ENCODE measurements at places on chromosomes 2 and 18.

- no peak for DNase-seq
Measured at GRCh38 chr2:68052717-68053422, 9.9 kb downstream of the C1D start.

GRCh38 chr2:41949091-41949882, 98.5 kb upstream of the PKDCC start:
- no peak for DNase-seq

- DNase-seq, result no peak
Measured at GRCh38 chr2:111057721-111058120, 63.0 kb upstream of the BCL2L11 start.

GRCh38 chr2:135494503-135494902, 36.5 kb downstream of the ZRANB3 start:
- no peak for DNase-seq

DNA sequence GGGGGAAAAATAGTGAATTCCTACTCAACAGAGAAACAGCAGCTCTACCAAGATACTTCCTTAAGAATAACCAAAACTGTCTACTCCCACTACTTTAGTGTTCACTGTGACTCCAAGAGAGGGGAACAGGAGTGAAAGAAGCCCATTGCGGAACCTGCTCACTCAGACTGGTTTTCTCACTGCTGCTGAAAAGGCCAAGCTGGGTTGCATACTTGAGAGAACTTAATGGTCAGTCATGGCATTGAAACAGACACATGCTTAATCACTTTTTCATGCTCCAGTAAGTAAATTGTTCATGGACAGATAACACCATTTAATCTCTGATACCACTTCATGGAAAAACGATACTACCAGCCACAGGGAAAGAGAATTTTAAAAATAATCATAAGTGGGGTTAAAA, 35.7 kb upstream of the SLC8A1 start:
- DNase-seq, result no peak

- DNase-seq, result no peak
Measured at GRCh38 chr2:189022053-189022481, 47.9 kb downstream of the COL3A1 start.

DNA sequence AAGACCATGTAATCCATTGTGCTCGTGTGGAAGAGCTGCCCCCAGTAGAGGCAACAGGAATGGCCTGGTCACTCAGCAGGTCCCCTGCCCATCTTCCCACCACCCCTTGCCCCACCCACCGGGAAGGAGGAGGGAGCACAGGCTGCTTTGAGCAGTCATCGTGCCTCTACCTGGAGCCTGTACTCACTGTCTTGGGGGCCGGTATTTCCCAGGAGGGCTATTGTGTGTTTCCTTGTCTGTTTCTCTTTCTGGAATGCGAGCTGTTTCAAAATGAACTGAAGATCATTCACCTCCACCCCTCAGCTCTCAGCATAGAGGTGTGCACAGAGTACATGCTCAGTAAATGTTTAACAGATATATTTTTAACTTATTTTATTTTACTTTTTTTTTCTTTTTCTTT, 7.7 kb upstream of the AMMECR1L start:
- no peak for DNase-seq

- no peak for DNase-seq
Measured at GRCh38 chr2:207512356-207512755, 17.4 kb upstream of the CREB1 start.

- DNase-seq, result no peak
Measured at GRCh38 chr2:225993430-225993829, 593.9 kb downstream of the NYAP2 start.

- DNase-seq, result no peak
Measured at GRCh38 chr2:50777954-50778353, 254.0 kb downstream of the NRXN1 start.

- DNase-seq, result no peak
Measured at GRCh38 chr2:67880291-67880761, 182.5 kb downstream of the C1D start.

DNA sequence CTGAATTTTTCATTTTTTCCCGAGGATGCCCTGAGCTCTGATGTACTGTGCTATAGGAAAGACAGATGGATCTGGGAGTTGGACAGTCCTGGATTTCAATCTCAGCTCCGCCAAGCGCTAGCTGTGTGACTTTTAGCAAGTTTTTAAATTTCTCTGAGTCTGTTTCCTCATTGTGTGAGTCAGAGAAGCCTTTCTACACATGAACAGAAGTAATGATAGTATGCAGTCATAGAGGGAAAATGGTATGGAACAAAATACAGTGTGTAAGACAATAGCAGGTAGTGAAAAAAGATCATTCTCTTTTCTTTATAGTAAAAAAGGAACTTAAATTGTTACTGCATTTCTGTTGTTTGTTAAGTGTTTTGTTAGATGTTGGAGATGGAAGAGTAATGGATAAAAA, 52.4 kb upstream of the PPM1B start:
- no peak for DNase-seq

- DNase-seq, result no peak
Measured at GRCh38 chr2:240869956-240870875, 1.6 kb downstream of the AGXT start.

GRCh38 chr2:99261242-99261641, 5.8 kb upstream of the LYG2 start:
- no peak for DNase-seq

DNA sequence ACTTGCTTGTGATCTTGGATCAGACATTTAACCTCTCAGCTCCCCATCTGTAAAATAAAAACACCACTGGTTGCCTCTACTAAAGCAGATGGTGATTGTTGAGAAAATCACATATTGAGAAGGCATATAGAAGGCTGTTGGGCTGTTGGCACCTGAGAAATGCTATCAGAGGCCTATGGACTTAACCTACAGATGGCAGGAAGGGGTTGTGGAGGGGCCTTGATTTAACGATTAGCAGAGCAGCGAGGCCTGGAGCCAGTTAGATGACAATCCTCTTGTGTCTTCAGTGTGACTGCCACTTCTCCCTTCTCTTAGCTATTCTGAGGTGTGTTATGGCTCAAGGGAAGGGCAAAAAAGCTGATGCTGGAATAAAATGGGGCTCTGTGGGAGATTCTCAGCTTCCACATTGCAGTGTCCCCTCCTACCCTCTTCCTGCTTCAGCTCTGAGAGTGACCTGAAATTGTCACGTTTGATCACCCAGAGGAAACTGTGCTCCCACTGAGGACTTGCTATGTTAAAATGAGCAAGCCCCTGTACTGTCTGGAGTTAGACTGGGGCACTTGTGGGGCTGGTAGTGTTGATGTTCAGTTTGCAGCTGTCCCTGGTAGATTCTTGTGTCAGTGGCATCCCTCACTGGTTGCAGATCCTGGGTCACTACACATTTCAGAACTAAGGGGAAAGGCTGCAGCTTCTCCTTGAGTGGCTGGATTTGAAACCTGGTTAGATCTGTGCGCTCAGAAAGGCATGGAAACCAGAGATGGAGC, 31.5 kb downstream of the CXCR4 start:
- DNase-seq, result no peak

GRCh38 chr2:120509213-120509815, 163.4 kb downstream of the INHBB start:
- DNase-seq, result no peak

- DNase-seq, result no peak
Measured at GRCh38 chr2:38515155-38516074, 87.3 kb downstream of the HNRNPLL start.

GRCh38 chr18:34049511-34049910, 175.2 kb downstream of the NOL4 start:
- no peak for DNase-seq

All from GM06990 (cell line).